ENCODE measurements at places on chromosomes 16 and 17.

- DNase-seq = no peak
These were observed 41.1 kb upstream of the KLHDC4 start for GRCh38 chr16:87806641-87807546.

DNA sequence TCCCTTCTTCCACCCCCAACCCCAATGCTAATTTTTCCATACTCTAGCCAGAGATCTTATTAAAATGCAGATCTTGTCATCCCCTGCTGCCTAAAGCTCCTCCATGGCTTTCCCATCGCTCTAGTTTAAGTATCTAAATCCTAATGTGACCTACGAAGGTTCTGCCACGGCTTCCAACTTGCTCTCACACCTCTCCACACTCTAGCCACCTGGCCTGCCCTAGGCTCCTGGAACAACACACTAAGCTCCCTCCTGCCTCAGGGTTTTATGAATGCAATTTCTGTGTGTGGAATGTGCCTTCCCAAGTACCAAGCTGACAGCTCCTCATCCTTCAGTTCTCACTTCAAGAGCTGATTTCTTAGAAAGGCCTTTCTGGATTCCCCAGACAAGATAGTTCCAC is 16.6 kb downstream of the NXPH3 start:
- DNase-seq = no peak

GRCh38 chr17:65449495-65449894 is 112.0 kb downstream of the AXIN2 start:
- DNase-seq = no peak

- DNase-seq = no peak
These were observed 18.2 kb downstream of the CES5A start for GRCh38 chr16:55856950-55857349.

DNA sequence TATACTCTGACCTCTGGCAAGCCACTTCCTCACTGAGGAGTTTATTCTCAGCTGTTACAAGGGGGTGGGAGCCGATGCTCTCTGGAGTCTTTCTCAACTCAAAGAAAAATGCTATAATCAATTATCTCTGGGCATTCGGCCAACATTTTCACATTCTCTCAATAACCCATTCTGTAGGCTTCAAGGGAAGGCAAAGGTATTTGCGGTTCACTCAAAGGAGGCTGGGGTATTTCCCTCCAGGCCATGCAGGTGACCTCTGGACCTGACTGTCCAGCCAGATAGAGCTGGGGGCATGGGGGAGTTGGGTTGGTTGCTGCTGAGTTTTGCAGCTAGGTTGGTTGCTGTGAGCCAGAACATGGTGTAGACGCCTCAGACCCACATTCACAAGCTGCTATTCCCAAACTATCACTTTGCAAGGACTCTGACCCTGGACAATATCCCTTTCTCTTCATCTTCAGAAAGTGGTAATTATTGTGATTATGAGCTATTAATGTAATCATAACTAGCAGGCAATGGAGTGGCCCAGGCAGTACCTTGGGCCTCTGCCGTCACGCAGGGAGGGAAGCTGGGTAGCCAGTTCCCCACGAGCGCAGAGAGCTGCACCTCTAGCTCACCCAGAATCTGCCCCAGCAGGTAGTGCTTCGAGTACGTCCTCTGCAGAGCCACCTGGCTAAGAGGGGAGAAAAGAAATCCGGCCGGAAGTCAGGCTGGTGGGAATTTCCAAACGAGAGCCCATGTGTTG is 42.1 kb downstream of the AIPL1 start:
- no peak for DNase-seq

- DNase-seq = no peak
These were observed 47.9 kb downstream of the RAB11FIP3 start for GRCh38 chr16:473046-474043.

GRCh38 chr17:77371888-77372443 is 231.2 kb downstream of the SEC14L1 start:
- no peak for DNase-seq

DNA sequence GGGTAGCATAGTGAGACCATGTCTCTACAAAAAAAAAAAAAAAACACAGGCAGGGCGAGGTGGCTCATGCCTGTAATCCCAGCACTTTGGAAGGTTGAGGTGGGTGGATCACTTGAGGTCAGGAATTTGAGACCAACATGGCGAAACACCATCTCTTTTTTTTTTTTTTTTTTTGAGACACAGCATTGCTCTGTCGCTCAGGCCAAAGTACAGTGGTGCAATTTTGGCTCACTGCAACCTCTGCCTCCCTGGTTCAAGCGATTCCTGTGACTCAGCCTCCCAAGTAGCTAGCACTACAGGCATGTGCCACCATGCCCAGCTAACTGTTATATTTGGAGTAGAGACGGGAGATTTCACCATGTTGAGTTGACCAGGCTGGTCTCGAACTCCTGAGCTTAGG is 5.1 kb downstream of the RAMP2 start:
- DNase-seq = no peak

DNA sequence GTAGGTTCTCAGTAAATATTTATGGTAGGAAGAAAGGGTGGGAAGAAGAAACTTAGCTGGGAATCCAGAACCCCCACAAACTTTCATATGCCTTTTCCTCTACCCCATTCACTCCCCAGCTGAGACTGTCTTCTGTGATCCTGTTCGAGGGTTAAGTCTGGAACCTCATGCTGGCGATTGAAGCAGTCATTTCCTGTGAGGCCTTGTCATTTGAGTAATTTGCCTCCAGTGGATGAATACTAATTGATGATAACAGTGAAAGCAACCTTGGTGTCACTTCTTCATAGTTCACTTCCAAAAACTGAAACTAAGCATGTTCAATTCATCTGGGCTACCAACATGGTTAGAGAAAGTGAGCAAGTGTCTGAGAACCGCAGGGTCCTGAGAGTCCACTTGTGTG is 401.2 kb downstream of the CDH13 start:
- DNase-seq = no peak

GRCh38 chr17:35588196-35588920 is 1.2 kb downstream of the AP2B1 start:
- no peak for DNase-seq

DNA sequence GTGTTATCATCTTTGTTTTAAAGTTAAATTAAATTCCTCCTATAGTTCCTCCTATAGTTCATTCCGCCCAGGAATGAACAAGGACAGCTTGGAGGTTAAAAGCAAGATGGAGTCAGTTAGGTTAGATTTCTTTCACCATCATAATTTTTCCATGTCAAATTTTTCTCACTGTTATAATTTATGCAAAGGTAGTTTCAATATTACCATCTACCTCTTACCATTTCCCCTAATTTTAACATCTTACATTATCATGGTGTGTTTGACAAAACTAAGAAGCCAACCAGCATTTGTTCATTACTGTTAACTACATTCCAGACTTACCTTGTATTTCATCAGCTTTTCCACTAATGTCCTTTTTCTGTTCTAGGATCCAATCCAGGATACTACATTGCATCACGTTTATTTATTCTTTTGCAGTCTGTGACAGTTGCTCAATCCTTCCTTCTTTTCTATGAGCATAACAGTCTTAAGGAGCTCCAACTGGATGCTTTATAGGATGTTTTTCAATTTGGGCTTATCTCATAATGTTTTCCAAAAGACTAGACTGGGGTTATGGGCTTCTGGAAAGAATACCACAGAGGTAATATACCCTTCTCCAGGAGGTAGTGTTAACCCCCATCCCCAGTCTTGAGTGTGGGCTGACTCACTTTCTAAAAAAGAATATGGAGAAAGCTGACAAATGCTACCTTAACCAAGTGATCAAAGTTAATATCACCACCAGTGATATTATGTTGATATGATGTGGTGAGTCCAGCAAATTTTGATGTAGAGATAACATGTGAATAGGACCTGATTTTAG is 158.5 kb downstream of the PPM1E start:
- no peak for DNase-seq

GRCh38 chr17:64051153-64051552 is 30.7 kb upstream of the ICAM2 start:
- DNase-seq = no peak

DNA sequence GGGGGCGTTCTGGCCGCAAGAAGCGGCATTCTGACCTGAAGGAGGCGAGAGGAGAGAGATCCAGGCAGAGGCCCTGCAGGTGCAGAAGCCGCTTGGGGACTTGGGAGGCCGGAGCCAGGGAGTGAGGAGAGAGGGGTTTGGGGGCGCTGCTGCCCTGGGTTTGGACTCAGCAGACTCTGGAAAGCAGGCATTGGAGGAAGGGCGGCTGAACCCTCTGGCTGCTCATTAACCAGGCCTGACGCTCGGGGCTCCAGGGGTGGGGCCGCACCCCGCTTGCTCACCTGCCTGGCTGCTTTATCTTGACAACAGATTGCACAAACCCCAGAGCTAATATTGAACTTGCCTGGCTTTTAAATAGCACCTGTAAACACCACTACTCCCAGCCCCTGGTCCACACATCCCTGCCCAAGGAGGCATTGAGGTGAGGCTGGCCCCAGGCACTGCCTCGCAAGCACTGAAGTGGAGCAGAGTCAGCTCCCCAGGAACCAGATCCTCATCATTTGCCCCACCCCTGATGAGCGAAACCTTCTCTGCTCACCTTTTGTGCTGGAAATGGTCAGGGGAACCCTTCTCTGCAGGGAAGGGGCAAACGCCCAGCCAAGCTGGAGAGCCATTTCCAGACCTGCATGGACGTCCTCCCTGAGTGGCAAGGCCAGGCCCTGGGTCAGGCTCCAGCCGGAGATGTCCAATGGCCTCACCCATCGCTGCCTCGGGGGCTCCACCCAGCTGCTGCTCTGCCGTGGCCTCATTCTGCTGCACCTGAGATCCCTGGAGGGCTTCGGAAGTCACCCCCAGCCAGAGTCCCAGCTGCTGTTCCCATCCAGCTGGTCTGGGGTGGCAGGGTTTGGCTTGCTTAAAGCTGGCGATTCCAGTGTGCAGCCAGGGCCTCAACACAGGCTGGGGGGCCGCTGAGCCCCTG is 190.2 kb upstream of the GSE1 start:
- no peak for DNase-seq

- DNase-seq = no peak
These were observed 8.8 kb downstream of the CNP start for GRCh38 chr17:41975099-41976083.

DNA sequence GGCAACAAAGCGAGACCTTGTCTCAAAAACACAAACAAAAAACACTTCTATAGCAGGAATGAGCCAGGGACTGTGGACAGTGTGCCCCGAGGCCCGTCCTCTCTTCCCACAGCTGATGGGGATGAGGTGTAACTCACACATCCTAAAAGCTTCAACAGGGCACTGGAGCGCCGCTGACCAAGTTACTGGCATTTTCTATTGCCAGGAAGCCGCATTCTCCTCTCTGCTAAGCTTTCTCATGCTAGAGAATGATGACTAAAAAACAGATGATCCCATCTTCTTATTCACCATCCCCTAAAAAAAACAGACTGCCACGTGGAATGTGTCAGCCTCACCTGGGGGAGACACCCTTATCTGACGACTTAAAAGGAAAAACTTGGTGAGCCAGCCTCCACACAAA is 16.3 kb downstream of the CARHSP1 start:
- DNase-seq = no peak

- no peak for DNase-seq
These were observed 9.2 kb downstream of the MMP15 start for GRCh38 chr16:58034774-58035173.

DNA sequence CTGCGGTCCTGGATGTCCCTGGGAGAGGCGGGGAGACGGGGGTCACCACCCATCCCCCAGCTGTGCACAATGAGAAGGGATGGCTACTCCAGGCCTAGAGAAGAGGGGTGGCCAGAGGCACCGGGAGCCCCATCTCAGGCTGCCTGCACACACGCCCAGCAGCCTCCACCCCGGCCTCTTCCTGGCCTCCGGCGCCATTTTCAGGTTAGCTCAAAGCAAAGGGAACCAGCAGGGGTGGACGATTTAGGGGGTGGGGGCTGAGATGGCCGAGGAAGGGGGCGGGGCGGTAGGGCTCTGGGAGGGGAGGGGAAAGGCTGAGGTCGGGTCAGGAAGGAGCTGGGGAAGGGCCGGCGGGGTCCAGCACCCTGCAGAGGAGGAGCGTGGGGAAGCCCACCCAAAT is 42.8 kb downstream of the SRCIN1 start:
- no peak for DNase-seq

DNA sequence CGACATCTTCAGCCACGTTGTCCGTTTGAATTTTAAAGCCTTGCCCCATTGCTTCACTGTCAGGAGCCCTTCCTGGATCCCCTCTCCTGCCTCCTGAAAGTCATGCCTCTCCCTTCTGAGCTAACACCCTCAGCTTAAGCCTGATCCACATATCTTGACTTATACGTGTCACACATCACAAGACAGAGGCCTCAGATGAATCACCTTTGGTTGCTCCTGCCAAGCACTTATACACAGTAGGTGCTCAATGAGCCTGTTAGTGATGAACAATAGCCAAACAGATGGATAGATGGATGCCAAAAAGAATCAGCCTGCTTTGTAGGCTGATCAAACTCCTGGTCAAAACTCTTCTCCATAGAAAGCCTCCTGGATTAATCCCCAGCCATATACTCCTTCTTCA is 31.8 kb downstream of the PITPNM3 start:
- DNase-seq = no peak

DNA sequence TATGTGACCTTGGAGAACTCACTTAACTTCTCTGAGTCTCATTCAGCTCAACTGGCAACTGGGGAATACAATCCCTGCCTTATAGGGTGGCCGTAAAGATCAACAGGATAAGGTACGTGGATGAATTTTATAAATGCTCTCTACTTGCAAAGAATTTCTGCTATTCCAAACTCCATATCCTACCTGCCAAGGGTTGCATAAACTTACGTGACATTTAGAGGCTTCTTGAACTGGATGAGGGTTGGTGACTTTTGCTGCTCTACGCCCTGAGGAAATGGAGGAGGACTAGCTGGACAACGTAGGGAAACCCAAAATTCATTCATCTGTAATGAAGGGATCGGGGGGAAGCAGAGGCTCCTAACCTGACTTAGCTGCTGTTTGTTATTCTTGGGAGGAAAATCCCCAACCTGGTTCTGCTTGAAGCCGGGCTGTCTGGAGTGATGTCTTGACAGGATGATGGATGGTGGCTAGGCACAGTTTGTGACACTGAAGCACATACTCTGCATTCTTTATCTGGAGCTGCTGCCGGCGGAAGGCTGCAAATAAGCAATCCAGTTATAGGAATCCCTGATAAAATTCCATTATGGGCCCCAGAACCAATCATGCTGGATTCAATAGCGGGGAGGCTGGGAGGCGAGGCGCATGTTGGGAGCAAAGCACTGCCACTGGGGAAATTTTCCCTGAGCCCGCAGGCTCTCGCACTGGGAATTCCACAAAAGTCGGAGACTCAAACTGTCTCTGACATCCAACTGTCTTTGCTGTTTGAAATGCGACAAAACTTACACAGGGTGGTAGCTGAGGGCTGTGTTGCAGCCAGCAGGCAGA is 94.7 kb upstream of the SDK2 start:
- DNase-seq = no peak

- no peak for DNase-seq
These were observed 5.1 kb downstream of the PLCG2 start for GRCh38 chr16:81784072-81784795.
